Glomerular endothelial cell (primary cell): ENCODE measurements at places on chromosomes 4 and X. TPM values are rescaled to one million over a fixed set of nuclear protein-coding genes. Genes with fewer than 3 reads are reported as not detected.

ZNF732 gene
- total RNA-seq = 0.05 and 1.1 TPM in 2 replicates

SH3D19 gene
- total RNA-seq = 73.4 and 79.8 TPM in 2 replicates

CXCL10 gene
- total RNA-seq = 2.7 and 12.7 TPM in 2 replicates

POLN gene
- total RNA-seq = 1.6 and 2.1 TPM in 2 replicates
